ENCODE measurements at places on chromosomes 4 and X. TPM values are rescaled to one million over a fixed set of nuclear protein-coding genes. Genes with fewer than 3 reads are reported as not detected.

Gene FTHL17
- polyA plus RNA-seq, result not detected

- no peak for DNase-seq
Observed at GRCh38 chr4:98528882-98529281, 129.5 kb downstream of the TSPAN5 start.

DNA sequence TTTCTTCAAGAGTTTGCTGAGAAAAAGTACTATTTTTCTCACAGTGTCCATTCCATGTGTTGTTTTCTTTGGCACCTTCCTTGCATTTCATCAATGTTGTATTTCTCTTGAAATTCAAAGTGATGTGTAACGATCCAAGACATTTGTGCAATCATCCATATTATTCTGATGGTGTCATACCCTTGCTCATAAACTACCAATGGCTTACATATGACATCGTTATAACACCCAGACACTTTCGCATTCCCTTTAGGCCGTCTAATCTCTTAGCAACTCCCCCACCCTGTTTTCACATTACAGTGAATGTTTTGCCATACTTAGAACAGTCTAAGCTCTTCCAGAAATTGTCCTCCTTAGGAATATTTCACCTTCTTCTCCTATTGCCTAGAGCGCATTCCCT, 1779.0 kb downstream of the PCDH7 start:
- DNase-seq, result no peak

DNA sequence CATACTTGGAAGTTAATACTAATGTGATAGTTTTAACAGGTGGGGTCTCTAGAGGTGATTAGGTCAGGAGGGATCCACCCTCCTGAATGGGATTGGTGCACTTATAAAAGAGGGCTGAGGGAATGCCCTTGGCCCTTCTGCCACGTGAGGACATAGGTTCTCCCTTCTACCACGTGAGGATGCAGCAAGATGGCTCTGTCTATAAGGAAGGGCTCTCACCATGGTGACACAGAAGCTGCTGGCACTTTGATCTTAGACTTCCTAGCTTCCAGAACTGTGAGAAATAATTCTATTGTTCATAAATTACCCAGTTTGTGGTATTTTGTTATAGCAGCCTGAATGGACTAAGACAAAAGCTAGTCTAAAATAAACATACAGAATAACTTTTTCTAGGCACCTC, 1.0 kb downstream of the AADAT start:
- no peak for DNase-seq

GRCh38 chr4:95715830-95716229, 124.1 kb upstream of the PDHA2 start:
- DNase-seq, result no peak
